COLO829 (cell line): ENCODE measurements at places on chromosomes 7 and 10.

- DNase-seq = no peak
Observed at GRCh38 chr7:116503835-116504234, 4.3 kb downstream of the CAV2 start.

DNA sequence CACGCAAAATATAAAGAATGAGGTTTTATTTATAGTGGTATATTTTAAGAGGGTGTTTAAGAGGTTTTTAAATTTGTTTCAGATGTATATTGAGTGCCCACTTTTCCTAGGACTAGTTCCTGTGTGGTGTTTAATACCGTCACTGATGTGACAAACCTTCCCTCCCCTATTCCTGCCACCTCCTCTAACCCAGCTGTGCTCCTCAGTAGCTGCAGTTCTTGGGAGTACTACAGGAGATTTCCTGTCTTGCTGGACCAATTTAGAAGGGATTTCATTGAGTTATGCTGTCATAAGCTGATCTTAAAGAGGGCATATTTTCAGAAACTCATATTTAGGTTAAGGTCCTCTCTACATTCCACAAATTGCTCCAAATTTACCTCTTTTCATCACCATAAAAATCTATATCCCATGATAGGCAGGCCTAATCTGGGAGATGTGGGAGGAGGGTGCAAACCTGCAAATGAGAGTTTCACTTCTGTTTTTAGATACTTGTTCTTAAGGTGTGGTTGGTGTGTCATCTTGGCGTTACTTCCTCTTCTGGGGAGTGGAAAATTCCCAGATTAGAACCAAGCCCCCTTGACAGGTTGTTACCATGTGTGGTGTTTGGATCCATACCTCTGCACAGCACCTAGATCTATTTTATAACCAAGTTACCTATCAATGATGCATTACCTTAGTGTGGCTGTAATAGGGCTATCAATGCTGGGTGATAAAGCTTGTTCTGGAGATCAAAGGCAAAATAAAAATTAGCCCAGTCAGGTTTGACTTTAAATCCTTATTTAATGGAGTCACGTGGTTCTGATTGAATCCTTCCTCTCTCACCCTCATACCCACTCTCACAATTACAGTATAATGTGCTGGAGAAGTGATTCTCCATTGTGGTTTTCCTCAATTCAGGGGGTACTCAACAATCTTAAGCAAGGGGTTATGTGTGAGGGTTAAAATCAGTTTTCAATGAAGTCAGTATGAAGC lies 141.1 kb downstream of the CDK14 start:
- DNase-seq = no peak

DNA sequence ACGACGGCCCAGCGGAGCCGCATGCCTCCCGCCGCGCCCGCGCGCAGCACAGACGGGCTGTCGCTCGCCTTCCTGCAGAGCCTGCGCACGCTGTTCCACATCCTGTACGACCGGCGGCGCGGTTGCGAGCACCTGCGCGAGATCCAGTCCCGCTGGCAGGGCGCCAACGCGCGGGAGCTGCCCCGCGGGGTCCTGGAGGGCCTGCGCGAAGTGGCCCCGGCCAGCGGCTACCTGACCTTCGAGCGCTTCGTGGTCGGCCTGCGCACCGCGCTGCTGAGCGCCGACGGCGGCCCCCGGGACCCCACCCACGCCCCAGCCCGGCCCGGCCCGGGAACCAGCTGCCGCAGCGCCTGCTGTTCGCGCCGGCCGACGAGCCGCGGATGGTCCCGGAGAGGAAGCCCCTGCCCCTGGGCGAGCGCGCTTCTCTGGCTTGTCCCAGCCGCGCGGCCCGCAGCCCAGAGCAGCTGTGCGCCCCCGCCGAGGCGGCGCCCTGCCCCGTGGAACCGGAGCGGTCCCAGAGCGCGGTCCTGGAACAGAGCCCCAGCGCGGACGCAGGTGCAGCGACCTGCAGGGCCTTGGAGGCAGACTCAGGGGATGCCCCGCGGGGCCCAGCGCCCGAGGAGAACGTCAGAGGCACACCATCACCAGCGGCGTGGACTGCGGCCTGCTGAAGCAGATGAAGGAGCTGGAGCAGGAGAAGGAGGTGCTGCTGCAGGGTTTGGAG lies 25.3 kb upstream of the ZNF716 start:
- DNase-seq = no peak

DNA sequence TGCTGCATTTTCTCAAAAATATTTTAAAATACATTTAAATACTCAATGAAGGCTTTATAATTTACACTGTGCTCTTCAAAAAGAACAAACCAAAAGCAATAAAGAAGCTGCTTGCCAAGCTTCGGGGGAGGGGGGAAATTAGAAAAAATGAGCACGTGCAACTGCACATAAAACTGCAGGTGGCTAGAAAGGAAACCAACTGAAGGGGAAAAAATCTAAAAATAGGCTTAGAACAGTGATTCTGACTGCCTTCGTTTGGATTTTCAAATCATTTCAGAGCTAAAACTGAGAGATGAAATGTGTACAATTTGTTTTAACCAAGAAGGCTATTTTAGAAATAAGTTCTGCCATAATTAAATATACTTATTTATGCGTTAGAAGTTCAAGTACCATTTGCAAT lies 61.4 kb downstream of the ABI1 start:
- DNase-seq = no peak

GRCh38 chr10:90213346-90213745 lies 512.0 kb downstream of the KIF20B start:
- DNase-seq = no peak

DNA sequence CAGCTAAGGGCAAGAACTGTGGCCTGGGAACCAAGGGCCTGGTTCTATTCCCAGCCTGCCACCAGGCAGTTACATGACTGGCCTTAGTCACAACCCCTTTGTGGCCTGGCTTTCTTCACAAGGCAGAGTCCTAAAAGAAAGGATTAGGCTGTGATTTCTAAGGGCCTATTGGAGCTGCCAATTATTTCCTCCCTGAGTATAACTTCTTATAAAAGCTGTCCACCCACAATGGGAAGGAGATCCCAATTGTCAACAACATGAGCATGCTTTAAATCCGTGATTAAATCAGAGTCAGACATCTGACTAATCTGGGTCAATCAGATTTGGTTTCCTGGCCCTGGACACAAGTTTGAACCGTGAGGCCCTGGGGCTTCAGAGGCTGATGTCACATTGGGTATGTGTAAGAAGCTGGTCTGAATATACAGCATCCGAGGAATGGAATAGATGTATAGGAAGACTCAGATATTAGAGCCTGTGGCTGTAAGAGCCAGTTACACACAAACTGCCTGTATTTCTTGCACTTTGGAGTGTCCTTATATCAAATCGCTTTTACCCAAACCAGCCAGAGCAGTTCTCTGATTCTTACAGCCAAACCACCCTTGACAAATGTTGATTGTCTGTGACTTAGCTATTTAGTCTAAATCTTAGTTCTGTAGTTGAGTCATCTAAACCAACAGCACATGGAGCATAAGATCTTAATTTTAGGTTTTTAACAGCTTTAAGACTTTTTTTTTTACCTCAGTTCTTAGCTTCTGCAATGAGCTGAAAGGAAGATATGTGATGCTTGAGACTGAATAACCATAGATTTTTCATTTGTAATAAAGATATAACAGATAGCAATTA lies 61.3 kb downstream of the ABCB4 start:
- DNase-seq = peak; percentile 10

DNA sequence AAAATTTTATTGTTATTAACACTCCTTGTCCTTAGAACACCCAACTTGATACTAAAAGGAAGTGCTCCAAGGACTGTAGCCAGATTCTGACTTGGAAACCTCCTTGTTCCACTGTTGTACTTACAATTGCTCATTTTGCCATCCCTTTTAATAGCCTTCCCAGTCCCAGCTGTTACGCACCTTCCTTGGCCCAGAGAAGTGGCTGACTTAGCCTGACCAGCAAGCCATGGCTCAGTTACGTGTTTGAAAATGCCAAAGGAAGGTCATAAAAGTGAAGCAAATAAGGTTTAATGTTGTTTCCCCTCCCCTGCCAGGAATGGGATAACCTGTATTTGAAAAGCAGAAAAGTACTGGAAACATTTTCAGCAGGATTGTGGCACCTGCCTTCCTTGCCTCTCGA lies 3.7 kb upstream of the ANKRD1 start:
- no peak for DNase-seq

GRCh38 chr10:6048281-6049030 lies 13.7 kb downstream of the IL2RA start:
- no peak for DNase-seq

DNA sequence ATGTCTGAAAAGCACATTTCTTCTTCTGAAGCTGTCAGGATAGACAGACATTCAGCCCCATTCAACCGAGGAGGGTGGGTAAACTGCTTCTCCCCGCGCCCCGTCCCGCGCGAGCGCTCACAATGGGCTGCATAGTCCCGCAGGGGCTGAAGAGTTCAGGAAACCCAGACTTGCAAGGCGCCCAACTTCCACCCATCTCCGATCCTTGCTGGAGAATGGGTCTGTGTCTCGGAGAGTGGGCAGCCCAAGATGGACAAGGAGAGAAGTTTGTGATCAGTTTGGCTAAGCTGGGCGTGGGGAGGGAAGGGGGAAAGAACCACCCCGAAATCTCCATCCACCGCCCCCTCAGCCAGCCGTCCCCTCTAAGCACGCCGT lies 686 bp downstream of the AASS start:
- no peak for DNase-seq

DNA sequence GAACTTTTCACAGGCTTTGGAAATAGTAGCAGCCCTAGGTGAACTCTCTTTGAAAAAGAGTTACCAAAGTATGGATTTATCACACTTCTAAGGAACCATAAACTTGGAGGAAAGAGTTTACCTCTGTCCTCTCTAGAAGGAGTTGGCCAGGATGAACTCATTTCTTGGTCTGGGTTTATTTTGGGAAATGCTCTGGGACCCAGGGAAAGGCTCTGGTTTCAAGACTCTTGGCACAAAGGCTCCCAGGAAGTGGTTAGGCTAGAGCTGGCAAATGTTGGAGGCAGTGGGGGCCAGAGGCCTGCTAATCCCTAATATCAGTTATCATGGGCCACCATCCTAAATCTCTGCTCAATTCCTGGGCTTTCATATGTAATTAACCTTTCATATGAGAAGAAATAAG lies 36.3 kb upstream of the CDK6 start:
- DNase-seq = no peak

DNA sequence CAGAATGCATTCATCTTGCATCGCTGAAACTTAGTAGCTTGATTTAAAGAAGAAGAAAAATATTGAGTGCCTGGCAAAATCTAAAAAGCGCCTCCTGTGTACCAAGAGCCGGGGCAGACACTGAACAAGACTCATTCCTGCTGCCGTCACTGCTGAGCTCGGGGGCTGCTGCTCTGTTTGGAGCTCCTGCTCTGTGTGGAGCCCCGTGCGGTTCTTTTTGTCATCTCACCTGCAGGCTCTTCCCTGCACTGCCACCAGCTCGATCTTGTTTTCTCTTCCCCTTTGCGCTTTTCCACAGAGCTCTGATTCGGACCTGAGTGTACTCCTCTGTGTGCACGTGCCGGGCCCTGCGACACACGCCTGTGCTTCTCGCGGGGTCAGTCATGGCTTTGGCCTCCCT lies 462.1 kb upstream of the DPP6 start:
- no peak for DNase-seq
